Dorsolateral prefrontal cortex (tissue), 122 donors: ENCODE measurements at places on chromosomes 2 and 18.

DNA sequence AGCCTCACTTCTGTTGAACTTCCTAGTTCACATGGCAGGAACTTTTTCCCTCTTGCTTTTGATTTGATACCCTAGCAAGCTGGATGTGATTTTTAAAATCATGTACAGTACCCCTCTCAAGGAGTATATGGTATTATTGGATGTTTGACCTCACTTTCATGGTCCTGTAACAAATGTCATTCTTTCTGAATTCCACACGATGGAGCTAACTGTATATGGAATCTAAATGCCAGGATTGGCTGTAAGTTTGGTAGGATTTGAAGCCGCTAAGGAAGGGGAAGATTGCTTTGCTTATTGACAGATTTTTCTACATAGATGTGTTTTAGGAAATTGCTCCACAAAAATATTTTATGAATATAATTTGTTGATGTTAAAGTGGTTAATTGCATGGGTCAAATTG is 18.3 kb downstream of the MAIP1 start:
- DNase-seq, result no peak

GRCh38 chr2:22894761-22895160 is 490.2 kb upstream of the KLHL29 start:
- DNase-seq, result no peak

DNA sequence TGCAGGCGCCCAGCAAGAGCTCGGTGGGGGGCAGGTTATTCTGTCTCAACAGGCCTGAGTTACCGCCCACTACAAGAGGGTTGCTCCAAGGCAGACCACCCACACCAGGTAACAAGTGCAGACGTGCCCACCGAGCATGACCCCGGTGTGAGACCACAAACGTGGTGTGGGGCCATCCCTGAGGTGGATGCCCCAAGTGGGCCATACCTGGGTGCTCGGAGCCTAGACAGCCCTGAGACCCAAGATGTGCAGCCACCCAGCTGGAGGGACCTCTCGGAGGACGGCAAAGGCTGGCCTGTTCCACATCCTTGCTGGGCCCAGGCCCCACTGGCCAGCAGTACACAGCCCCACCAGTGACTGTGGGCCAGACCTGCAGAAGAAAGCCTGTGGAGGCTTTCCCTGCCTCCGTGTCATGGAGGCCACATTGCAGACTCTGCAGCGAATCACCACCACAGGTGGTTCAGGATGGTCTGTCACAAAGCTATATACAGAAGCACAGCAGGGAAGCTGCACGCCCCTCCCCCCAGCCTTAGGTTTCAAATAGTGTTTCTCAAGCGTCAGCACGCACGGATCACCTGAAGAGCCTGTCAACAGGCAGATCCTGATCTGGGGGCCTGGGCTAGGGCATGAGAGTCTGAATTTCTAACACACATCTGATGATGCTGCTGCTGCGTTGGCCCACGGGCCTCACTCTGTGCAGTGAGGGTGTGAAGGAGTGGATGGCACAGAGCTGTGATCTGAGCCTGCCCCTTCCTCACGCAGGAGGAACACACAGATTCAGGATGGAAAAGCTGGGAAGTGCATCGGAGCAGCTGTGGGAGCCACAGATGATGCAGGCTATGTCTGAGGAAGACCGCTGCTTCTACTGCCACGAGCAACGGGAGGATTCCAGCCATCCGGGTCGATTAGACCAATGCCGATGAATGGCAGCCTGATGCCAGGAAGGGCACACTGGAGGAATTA is 96.8 kb downstream of the UXS1 start:
- no peak for DNase-seq

- no peak for DNase-seq
Measured at GRCh38 chr18:22640281-22640842, 222.6 kb upstream of the CTAGE1 start.
